NCI-H146 (cell line): ENCODE measurements at places on chromosomes 7 and 10.
A peak's percentile ranks its signal among the peaks of the same experiment; 100 is the strongest.

DNA sequence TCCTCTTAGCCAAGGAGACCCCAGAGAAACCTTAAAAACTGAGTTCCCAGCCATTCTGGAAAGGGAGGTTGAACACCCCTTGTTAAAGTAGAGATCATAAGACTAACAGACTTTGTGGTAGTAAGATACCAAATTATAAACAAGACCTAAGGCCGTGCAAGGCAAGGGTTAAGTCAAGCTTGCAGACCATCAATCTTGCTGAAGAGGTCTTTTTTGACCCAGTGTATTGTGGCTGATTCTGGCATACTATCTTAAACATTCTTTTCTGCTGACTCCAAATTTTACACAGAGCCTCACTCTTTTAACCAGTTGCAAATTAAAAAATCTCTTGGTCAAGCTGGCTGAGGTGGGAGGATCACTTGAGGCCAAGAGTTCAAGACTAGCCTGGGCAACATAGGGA is 1.2 kb upstream of the TBRG4 start:
- DNase-seq: no peak

DNA sequence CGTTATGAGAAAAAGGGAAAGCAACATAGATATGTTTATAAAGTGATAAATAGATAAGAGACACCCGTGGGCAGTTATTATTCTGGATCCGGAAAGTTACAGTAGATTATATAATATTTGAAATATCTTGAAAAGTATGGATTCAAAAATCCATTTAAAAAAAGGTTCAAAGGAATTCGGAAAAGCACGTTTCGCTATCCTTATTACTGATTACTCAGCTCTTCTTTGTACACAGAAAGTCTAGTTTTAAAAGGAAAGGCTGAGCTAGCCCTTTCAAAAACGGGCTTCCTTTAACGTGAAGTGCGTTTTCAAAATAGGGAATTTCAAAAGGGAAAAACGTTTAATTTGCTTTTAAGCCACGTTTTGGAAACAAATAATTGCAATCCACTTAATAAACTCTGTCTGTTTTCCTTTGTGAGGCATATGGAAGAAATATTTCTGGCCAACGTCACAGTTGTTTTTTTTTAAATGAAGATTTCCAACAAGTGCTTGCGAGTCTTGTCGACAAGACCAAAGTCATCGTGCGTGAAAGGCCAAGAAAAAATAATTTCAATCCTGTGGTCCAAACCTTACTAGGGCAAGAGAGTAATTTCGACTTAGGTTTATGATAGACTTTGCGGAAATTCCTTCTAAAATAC is 2.2 kb upstream of the SKIDA1 start:
- peak; percentile 34 for DNase-seq

GRCh38 chr7:134908289-134908688 is 78.0 kb upstream of the AGBL3 start:
- no peak for DNase-seq

DNA sequence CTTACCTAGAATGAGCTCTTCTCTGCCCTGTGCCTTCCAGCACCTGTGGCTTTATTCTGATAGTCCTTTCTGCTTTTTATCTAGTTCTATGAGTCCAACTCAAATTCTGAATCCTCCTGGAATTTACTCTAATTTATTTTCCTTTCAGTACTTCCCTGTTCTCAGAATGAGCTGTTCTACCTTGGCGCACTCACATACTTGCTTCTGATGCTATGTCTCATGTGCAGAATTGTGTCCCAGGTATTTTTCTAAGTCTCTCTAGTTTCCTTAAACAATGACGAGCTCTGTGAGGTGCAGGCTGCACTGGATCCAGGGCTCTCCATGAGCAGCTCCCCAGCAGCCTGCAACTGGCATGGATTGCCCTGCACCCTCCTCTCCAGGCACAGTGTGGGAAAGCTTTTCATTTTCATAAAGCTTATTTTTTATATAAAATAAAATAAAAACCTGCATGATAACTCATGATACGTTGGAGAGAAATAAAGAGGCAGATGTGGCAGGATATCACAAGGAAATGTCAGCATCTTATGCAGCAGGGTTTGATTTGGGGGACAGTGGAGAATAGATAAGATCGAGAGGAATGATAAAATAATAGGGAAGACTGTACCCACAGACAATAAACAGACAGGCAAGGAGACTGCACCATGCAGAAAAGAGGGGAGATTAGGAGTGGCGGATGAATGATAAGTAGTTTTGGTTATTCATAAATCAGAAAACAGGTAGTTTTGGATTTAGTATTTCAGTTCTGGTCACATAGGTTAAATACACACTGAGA is 258.2 kb upstream of the POM121L12 start:
- DNase-seq: no peak

- DNase-seq: no peak
These were observed 682.3 kb upstream of the IGFBP3 start for GRCh38 chr7:46603296-46603752.

DNA sequence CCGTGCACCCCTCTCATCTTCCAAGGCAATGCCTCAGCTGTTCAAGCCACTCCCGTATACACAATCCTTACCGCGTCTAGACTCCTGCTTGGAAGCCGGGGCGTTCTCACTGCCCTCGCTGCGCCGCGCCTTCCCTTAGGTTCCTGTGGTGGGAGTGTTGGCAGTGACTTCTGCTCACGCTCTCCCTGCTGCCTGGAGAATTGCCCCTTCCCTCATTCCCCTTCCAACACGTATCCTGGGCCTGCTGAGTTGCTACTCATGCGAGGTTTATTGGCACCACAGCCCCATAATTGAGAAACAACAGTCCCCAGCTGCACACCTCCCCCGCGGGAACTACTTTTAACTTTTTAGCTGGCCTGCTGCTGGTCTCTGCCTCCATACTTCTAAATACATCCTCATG is 31.9 kb downstream of the RBM17 start:
- no peak for DNase-seq

DNA sequence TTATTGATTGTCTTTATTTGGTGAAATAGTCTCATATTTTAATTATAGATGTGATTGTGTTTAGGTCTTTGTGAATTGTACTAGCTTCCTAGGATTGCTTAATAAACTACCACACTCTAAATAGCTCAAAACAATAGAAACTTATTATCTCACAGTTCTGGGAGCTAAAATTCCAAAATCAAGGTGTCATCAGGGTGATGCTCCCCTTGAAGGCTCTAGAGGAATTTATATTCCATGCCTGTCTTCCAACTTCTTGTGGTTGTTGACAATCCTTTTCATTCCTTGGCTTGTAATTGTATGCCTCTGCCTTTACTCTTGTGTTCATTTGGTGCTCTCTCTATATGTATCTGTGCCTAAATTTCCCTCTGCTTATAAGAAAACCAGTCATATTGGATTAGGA is 155.3 kb upstream of the AKR1E2 start:
- no peak for DNase-seq

DNA sequence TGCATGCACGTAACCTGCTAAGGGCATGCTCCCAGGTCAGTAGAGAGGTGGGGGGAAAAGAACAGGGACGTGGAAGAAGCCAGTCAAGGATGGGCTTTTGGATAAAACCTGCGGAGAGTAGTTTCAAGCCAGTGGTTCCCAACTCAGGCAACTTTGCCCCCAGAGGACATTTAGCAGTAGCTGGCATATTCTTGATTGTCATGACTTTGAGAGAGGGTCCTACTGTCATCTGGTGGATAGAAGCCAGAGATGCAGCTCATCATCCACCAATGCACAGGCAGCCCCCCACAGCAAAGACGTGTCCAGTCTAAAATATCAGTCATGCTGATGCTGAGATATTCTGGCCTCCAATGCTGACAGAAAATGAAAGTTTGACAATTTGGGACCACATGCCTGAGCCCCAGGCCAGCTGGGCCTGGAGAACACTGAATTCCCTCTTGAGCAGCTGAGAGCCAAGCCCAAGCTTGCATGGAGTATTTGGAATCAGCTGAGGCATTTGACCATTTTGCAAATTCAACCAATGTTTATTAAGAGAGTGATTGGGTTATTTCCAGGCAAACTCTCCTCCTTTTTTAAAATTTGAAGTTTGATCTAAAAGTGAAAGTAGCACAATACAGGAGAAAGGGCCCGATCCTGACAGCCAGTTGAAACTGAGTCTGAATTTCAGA is 110.0 kb upstream of the C7orf33 start:
- DNase-seq: no peak

- DNase-seq: no peak
These were observed 2.3 kb upstream of the ANKRD2 start for GRCh38 chr10:97570146-97570788.
